GM12878 (cell line): ENCODE measurements at places on chromosomes 7 and 10.

GRCh38 chr7:54689394-54690049 lies 69.5 kb downstream of the SEC61G start:
- no peaks in the 10 kb centered on the region for H3K4me1 ChIP-seq
- H3K36me3 ChIP-seq, result no peaks in the 10 kb centered on the region
- no peak overlapping the region for H3K27ac ChIP-seq
- H3K27me3 ChIP-seq, result no peaks in the 10 kb centered on the region

DNA sequence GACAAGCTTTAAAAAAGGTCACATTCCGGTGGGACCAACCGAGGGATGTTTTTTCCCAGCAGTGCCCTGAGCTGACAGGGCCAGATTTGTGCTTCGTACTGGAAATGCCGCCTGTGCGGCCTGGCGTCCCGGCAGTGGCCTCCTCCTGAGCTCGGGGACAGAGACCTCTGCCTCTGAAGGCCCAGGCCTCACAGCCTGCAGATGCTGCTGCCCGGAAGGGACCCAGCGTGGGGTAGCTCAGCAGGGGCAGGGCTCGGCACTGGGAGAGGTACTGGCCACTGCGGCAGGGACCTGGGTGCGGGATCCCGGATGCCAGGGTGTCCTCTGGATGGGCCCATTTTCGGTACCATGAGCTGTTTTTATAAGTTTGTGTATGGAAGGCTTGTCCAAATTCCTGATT lies 52.4 kb upstream of the CFAP46 start:
- H3K27me3 ChIP-seq, result no peaks in the 10 kb centered on the region
- H3K4me3 ChIP-seq, result no peak overlapping the region
- no peak for DNase-seq

DNA sequence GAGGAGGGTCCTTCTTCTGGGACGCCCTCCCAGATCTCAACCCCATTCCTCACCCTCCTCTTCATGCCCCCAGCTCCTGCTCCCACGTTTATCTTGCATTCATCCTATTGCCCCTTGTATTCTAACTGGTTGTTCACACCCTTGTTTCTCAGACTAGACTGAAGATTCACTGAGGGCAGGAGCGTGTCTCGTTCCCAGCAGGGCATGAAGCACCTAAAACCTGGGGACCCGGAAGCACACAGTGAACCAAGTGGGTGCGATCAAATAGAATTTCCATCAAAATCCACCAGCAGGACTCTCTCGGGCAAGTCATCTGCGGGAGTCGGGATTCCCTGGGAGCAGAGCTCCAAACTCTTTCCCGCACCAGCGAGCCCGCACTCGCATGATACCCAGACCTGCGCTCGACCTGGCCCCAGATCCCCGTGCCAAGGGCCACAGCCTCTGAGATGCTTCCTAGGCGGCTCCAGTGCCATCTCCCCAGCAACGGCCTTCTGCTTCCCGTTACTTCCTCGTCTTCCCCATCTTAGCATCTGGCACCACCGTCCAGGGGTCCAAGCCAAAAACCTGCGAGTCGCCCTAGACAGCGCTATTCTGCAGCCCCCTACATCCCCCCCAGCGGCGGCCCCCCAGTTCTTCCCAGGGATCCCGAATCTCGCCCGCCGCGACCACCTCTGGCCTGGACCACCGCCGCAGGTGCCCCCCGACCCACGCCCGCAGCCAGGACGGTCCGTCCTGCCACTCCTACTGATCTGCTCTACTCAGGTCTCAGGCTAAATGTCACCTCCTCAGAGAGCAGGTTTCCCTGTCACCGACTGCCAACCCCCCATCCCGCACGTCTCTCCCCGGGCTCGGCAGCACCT lies 6.1 kb upstream of the GBX1 start:
- no peak for DNase-seq
- peaks cover 14% of the 10 kb centered on the region for H3K27me3 ChIP-seq
- H3K27ac ChIP-seq, result no peak overlapping the region
- no peaks in the 10 kb centered on the region for H3K36me3 ChIP-seq

GRCh38 chr7:5422396-5423305 lies 983 bp downstream of the TNRC18 start:
- H3K4me3 ChIP-seq, result peak overlapping the region; percentile 67
- peaks cover 68% of the 10 kb centered on the region for H3K27me3 ChIP-seq
- H3K36me3 ChIP-seq, result no peaks in the 10 kb centered on the region
- peaks cover 10% of the 10 kb centered on the region for H3K4me1 ChIP-seq
- DNase-seq, result no peak

DNA sequence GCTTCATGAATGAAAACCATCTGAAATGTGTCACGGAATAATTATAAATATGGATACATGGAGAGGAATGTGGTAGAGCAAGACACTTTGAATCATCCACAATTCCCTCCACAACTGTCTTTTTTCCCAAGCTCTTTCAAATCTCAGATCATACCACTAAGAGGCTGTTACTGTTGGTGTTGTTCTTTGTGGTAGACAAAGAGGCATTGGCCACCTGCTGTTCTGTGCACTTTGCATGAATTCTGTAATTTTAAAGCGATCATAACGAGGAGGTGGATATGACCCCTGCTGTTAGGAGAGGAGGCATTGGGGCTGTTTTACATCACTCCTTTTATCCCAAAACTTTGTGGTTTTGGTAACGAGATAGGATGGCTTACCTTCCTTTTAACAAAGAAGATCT lies 141.2 kb upstream of the KLF6 start:
- H3K27ac ChIP-seq, result no peak overlapping the region
- H3K36me3 ChIP-seq, result no peaks in the 10 kb centered on the region

DNA sequence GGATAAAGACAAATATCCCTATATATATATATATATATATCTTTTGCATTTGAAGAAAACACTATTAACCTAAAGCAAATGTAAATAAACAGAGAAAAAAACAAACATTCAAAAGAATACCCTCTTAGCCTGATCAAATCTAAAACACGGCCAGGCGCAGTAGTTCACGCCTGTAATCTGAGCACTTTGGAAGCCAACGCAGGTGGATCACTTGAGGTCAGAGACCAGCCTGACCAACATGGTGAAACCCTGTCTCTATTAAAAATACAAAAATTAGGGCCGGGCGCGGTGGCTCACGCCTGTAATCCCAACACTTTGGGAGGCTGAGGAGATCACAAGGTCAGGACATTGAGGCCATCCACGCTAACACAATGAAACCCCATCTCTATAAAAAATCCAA lies 9.2 kb downstream of the ANXA7 start:
- no peaks in the 10 kb centered on the region for H3K27me3 ChIP-seq
- no peak overlapping the region for H3K27ac ChIP-seq
- no peaks in the 10 kb centered on the region for H3K4me1 ChIP-seq
- no peak overlapping the region for H3K4me3 ChIP-seq

GRCh38 chr7:47314728-47315607 lies 266.9 kb downstream of the TNS3 start:
- DNase-seq, result no peak
- no peak overlapping the region for H3K4me3 ChIP-seq
- H3K27me3 ChIP-seq, result no peaks in the 10 kb centered on the region
- H3K4me1 ChIP-seq, result peaks cover 5% of the 10 kb centered on the region
- no peak overlapping the region for H3K27ac ChIP-seq
